T47D (cell line): ENCODE measurements at places on chromosomes 4 and X.
A peak's percentile ranks its signal among the peaks of the same experiment; 100 is the strongest.

DNA sequence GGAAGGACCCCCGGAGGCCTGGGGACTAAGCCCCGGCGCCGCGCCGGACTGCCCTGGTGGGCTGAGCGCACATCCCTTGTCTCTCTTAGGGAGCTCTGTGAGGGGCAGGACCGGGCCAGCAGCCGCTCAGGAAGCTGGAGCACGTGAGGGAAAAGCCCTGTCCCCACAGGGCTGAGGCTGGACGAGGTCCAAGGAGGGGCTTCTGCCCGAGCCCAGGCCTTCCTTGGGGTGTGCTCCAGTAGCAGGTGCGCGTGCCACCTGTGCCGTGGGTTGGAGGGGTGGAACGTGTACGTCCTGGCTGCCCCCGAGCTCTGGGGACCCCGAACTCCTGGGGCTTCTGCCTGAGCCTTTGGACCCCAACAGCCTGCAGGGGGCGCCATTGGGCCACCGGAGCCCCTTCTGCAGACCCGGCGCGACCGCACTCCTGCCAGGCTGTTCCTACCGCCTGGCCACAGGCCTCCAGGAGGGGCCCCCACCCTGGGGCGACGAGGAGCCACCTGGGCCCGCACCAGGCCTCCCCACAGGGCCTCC lies 27.2 kb downstream of the TACC3 start:
- DNase-seq = peak; percentile 85

- no peak for DNase-seq
Measured at GRCh38 chr4:10983268-10983667, 298.7 kb upstream of the CLNK start.

GRCh38 chr4:152666946-152667345 lies 12.9 kb downstream of the TMEM154 start:
- DNase-seq = no peak

DNA sequence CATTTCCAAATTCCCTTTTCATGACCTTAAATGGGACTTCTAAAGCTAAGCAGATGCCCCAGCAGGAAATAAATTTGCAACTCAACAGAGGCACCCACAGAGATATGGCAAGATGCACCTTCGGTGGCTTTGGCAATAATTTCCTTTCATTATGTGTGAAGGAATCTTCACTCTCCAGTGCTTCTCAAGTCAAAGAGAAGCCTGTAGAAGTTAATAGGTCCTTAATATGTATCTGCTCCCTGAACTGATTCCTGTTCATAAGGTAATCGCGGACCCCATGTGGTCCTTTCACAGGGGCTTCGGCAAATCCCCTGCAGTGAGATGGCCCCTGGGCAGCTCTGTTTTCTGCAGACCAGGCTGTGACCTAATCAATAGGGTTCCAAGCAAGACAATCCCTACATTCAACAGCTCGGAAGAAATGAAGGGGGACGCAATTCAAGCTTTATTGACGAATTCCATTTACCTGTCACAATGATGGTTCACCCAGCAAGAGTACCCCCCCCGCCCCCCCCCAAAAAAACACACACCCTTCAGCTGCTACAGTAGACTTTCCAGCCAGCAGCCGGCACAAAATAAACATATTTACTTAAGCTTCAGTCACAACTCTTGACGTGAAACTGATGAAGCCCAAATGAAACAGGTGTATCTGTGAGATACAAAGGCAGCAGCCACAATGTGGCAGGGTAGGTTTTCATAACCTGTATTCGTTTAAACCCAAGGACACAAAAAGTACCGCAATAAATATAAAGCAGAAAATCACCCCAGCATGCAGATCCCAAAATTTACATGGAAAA lies 35.3 kb downstream of the FAT1 start:
- peak; percentile 19 for DNase-seq

- DNase-seq = no peak
Measured at GRCh38 chr4:80812145-80812544, 218.4 kb upstream of the BMP3 start.

GRCh38 chr4:137266511-137266910 lies 265.8 kb downstream of the PCDH18 start:
- no peak for DNase-seq

DNA sequence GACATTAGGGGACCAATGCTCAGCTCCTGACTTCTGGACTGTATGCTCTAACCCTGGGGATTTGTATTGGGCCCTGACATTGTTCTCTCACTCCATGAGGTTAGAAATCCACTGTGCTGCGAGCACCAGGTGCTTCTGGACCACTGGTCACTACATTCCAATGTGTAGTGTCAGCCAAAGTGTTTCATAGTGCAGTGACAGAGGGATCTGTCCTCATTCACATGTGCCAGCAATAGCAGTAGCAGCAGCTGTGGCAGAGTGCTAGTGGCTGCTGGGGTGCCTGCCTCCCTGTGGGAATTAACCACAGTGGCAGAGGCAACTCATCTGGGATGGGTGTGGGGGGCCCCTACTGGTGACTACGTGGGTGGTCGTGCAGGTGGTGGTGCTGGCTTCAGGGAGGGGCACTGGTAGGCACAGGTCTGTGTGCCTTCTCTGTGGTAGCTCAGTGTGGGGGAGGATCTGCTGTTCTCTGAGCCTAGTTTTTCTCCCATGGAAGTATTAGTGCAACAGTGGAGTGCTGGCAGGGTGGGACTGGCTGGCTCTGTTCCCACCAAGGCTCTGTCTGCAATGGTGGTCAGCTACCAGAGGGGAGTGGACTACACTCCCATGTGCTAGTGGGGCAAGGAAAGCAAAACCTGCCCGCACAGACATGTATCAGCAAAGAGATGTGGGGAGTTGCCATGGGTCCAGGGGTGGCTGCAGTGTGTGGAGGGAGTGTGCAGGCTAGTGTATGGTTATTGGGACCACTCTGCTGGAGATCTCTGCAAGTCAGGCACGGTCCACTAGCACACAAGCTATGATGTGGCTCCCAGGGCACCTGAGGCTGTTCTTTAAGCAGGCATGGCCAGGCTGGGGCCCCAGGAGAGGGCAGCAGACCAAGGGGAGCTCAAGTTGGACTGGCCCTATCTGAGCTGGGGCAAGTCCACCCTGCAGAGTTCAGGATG lies 78.5 kb downstream of the SCLT1 start:
- no peak for DNase-seq
